ENCODE measurements at places on chromosomes 7 and 10.

DNA sequence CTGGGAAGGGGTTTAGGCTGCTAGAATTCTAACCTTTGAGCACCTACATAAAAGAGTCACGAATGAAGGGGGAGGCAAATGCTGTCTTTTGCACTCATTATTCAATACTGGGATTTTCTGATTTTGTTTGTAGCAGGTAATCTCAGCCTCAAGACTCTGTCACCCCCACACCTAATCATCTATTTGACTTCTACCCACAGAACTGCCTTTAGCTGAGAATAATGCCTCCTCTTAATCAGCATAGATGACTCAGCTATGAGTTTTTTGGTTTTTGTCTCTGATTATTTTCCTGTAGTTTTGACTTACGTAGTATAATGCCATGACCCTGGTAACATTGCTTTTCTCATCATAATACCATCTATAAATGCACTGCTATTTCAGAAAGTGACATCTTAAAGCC, 42.7 kb upstream of the CACNB2 start:
- DNase-seq, result no peak

DNA sequence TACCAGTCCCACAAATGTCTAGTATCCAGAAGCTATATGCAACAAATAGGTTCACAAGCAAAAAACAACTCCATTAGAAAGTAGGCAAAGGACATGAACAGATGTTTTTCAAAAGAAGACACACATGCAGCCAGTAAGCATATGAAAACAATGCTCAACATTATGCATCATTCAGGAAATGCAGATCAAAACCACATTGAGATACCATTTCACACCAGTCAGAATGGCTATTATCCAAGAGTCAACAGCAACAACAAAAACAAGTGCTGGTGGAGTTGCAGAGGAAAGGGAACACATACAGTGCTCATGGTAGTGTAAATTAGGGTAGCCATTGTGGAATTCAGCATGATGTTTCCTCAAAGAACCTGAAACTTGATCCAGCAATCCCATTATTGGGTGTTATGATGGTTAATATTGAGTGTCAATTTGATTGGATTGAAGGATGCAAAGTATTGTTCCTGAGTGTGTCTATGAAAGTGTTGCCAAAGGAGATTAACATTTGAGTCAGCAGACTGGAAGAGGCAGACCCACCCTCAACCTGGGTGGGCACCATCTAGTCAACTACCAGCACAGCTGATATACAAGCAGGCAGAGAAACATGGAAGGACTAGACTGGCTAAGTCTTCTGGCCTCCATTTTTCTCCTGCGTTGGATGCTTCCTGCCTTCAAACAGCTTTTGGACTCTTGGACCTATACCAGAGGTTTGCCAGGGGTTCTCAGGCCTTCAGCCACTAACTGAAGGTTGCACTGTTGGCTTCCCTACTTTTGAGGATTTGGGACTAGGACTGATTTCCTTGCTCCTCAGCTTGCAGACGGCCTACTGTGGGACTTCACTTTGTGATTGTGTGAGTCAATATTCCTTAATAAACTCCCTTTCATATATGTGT, 218.4 kb upstream of the SEMA3D start:
- no peak for DNase-seq

- no peak for DNase-seq
Observed at GRCh38 chr10:53537508-53537907, 764.9 kb upstream of the MBL2 start.

DNA sequence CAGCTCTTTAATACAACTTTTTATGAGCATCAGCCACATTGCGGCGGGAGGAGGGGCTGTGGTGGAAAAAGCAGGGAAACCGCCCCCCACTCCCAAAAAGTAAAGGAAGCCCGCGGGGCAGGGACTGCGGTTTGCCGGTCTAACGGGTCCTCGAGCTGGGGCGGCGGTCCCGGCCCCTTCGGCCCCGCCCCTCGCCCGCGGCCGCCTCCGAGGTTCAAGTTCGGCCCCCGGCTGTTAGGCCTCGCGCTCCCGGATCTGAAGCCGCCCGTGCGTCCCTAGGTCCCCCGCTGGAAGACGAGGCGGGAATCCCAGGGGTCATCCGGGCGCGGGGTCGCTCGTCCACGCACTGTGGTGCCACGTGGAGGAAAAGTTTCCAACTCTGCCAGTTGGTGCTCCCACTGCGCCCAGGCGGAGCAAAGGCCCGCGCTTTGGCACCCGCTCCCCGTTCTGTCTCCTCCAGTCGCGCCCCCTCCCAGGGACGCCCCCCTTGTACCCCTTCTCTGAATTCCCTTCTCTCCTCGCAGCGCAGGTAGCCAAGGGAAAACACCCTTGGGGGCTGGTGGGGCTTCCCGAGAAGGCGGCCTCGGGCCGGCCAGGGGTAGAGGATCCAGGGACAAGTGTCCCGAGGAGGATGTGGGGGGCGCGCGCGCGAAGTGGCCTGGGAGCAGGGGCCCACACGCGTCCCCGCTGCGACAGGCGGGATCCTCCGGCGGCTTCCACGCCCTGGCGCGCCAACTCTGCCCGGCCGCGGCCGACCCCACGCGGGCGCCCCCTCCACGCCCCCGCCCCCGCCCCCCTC, 798 bp upstream of the AUTS2 start:
- no peak for DNase-seq

DNA sequence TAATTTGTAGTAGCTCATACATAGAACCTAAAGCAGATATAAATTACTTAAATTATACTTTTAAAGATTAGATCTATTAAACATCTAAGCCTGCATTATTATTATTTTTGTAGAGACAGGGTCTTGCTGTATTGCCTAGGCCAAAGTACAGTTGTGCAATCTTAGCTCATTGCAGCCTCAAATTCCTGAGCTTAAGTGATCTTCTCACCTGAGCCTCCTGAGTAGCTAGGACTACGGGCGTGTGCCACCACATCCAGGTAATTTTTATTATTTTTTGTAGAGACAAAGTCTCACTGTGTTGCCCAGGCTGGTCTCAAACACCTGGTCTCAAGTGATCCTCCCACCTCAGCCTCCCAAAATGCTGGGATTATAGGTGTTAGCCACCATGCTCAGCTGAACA, 46.7 kb downstream of the RALA start:
- no peak for DNase-seq

- no peak for DNase-seq
Observed at GRCh38 chr7:28771906-28772622, 186.1 kb downstream of the TRIL start.

DNA sequence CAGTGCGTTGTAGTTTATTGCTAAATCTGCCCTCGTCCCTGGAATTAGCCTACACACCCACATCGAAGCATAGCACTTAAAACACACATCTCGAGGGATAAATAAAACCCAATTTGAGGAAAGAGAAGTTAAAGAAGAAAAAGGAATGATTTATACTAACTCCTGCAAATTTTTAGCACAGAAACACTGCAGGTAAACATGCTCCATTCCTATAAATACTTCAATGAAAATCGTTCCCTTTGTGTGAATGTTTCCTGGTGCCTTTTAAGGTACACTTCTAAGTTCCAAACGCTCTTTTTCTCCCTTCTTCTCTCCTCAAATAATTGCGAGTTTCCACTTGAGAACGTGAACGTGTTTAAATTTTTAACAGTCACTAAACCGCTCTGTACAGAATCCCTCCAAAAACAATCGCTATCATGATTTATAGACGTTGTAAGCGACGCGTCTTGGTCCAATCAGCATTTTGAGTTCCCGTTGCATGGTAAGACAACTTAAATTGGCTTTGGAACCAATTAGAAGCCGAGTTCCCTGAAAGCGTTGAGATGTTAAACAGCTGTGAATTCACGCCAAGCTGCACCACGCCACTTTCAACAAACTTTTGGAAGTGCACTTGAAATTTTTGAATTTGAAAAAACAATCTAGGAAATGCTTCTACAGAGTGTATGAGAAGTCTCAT, 12.5 kb upstream of the EBLN1 start:
- DNase-seq, result no peak

GRCh38 chr10:129963641-129964501, at the start of gene EBF3:
Gene EBF3 (minus strand): TSS chr10:129964274. CDS start chr10:129963768, 506 bp downstream.
- peak; percentile 12 for DNase-seq

DNA sequence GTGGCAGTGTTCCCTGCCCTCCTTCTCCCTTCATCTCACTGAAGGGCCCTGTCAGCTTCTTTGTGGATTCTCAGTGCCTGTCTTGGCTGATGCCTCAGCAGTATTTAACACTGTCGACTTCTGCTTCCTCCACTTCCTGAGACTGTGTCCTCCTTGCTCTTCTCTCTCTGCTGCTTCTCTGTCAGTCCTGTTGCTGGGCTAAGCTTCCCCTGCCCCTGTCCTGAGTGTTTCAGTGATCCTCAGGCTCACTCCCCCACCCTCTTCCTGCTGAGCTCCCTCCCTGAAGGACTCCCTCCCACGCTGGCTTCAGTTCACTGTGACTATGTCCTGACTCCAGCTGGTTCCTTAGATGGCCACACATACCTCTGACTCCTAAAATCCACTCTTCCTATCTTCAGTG, 64.9 kb downstream of the CREM start:
- no peak for DNase-seq

DNA sequence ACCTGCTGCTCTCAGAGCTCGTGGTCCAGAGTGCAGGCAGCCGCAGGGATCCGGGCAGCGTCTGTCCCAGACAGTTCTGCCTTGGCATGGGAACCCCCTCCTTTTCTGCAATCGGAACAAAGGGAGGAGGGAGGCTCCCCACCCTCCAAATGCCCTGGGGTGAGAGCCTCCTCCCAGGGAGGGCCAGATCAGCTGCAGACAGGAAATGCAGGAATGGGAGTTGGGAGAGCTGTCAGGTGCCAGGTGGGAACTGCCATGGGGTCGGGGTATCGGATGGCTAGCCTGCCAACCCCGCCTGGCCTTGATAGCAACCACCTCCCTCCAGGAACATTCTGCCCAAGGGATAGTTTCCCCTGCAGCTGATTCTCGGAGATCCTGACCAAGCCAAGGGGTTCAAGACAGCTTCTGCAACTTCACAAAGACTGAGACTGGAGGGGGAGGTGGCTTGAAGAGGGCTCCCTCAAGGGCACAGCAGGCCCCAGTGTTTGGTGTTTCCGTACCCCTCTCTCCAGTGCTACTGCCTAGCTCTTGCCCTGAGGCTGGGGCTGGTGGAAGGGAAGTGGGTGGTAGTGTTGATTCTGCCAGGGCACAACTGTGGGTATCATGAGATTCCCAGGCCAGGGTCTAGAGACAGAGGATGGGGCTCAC, at the start of gene CALML5:
Gene CALML5 (minus strand): TSS at position 78 of the 648 bp plus-strand sequence. CDS start 132 bp downstream, outside the sequence.
- DNase-seq, result no peak

DNA sequence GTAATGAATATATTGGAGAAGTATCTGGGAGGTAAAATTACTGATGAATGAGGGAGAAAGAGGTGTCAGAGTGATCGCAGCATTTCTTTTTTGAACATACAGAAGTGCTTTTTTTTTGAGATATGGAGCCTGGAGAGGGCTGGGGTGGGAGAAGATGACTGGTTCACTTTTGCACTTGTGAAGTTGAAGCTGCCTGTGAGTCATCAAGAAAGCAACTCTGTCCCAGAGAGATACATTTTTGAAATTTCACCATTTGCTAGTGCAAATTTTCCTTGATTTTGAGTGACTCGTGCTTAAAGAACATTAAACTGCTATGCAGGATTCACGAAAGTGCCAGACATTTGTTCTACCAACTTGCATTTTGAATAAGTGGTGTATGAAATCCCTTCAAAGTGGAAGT, 81.8 kb downstream of the ADRA2A start:
- DNase-seq, result no peak

- DNase-seq, result no peak
Observed at GRCh38 chr7:128145191-128145590, 95.9 kb upstream of the LEP start.

GRCh38 chr7:95595746-95596197, 544 bp downstream of the PDK4 start:
- DNase-seq, result no peak

DNA sequence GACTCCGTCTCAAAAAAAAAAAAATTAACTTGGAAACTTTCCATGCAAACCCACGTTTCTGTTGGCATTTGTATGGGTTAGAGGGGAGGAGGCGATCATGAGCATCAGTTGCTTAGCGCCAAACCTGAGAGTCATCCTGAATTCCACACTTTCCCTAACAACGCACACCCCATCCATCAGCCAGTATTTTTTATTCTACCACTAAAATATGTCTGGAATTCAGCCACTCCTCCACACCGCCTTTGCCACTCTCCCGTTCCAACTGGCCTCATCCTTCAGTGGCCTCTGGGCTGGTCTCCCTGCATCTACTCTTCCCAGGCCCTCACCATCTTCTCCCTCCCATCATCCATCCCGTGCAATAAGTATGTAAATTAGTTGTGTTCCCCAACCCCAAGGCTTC, 4.7 kb upstream of the LMBR1 start:
- DNase-seq, result no peak

DNA sequence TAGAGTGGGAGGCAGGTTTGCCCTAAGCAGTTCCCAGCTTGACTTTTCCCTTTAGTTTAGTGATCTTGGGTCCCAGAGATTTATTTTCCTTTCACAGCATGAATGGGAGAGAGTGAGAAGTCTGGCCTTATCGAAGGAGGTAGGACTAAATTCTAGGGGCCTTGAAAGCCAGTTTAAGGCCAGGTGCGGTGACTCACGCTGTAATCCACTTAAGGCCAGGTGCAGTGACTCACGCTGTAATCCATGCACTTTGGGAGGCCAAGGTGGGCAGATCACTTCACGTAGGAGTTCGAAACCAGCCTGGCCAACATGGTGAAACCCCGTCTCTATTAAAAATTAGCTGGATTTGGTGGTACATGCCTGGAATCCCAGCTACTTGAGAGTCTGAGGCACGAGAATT, 392.2 kb downstream of the ACTR3B start:
- DNase-seq, result no peak

DNA sequence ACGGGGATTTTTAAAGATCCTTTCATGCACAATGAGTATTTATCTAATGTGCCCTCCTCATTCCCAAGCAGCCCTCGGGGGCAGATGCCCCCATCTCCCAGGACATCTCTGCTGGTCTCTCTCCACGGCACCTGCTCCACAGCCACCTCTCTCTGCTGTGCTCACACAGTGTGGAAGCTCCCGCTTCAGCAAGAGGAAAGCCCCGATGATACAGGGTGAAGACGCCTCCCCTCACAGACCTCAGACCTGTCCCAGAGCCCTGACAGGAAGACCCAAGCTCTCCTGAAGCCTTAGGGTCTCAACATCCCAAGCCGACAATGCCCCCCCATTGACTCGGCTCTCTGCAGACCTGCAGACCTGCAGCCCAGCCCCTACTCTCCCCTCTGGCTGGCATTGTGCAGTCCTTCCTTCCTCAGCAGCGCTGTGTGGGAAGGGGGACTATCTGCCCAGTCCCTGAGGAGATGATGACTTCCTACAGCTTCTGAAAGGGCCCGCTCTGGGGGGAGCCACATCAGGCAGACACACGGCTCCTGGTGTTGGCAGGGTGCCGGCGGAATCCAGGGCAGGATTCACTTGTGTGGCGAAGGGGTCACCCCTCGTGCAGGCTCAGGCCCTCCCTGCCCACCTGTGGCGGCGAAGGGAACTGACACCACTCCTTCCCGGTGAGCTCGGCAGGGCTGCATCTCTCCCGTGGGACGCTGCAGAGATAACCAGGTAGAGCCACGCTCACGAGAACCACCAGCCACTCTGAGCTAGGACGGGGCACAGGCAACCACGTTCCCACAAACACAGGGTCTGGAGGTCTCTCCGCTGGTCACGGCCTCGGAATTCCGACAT, 61.8 kb downstream of the PTPRN2 start:
- DNase-seq, result no peak

DNA sequence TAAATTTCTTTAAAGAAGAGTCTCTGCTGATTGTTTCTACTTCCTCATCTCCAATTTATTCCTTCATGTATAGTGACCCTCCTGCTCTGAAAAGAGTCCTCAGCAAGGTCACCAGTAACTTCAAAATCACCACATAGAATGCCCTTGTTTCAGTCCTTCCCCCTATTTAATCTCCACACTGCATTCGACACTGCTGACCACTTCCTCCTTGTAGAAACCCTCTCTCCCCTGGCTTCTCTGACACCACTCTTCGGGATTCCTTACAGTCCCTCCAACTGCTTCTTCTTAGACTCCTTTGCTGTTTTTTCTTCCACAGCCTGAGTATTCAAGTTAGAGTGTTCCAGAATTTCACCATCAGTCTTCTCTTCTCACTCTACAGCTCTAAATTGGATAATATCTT, 89.5 kb downstream of the VPS41 start:
- DNase-seq, result no peak

All from stimulated activated CD8-positive, alpha-beta memory T cell treated with anti-CD3 and anti-CD28 coated beads, Interleukin-2, amount 100 ng/mL, for 1 hour (primary cell).